ENCODE measurements at places on chromosomes 2 and 18. TPM values are rescaled to one million over a fixed set of nuclear protein-coding genes. Genes with fewer than 3 reads are reported as not detected.

DNA sequence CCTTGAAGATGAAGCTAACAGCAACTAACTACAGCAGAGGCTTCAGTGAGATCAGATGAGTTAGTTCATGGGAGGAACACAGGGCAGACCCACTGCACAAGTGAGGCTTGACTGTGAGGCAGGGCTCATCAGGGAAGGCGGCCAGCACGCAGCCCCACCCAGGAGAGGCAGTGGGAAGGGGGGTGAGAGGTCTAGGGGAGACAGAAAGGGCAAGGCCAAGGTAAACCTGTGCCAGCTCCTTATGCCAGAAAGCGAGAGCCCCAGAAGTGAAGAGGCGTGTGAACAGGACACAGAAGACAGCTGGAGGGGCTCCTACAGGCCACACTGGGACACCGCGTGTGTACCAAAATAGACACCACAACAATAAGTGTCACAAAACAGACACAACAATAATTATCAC is 48.6 kb downstream of the ANO7 start:
- H3K4me1 ChIP-seq = no peaks in the 10 kb centered on the region
- DNase-seq = no peak
- no peak overlapping the region for H3K4me3 ChIP-seq

DNA sequence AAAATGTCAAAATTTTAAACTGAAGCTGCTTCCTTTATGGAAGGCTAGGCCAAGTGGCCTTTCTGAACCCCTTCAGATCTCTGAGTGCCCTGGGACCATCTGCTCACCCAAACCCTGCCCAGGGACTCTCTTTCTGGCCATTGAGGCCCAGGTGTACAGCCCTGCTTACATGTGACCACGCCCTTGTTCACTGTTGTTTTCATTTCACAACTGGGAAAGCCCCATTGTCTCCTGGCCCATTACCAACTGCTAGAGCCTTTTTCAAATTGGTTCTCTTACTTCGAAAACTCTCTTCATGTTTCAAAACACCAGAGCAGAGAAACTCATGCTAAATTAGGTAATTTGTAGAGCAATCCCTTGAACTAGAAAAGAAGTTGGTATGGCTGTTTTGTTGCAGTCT is 219.5 kb upstream of the TANK start:
- no peak overlapping the region for H3K4me3 ChIP-seq
- peak; percentile 26 for DNase-seq
- peaks cover 25% of the 10 kb centered on the region for H3K4me1 ChIP-seq
- no peaks in the 10 kb centered on the region for H3K36me3 ChIP-seq
- peak overlapping the region; percentile 7 for H3K27ac ChIP-seq
- H3K27me3 ChIP-seq = no peaks in the 10 kb centered on the region

- no peak overlapping the region for H3K27ac ChIP-seq
- no peaks in the 10 kb centered on the region for H3K36me3 ChIP-seq
- H3K27me3 ChIP-seq = peaks cover 5% of the 10 kb centered on the region
- no peak overlapping the region for H3K4me3 ChIP-seq
- peaks cover 43% of the 10 kb centered on the region for H3K4me1 ChIP-seq
- no peak for DNase-seq
These were observed 219.5 kb downstream of the BCL2 start for GRCh38 chr18:63099848-63100629.

DNA sequence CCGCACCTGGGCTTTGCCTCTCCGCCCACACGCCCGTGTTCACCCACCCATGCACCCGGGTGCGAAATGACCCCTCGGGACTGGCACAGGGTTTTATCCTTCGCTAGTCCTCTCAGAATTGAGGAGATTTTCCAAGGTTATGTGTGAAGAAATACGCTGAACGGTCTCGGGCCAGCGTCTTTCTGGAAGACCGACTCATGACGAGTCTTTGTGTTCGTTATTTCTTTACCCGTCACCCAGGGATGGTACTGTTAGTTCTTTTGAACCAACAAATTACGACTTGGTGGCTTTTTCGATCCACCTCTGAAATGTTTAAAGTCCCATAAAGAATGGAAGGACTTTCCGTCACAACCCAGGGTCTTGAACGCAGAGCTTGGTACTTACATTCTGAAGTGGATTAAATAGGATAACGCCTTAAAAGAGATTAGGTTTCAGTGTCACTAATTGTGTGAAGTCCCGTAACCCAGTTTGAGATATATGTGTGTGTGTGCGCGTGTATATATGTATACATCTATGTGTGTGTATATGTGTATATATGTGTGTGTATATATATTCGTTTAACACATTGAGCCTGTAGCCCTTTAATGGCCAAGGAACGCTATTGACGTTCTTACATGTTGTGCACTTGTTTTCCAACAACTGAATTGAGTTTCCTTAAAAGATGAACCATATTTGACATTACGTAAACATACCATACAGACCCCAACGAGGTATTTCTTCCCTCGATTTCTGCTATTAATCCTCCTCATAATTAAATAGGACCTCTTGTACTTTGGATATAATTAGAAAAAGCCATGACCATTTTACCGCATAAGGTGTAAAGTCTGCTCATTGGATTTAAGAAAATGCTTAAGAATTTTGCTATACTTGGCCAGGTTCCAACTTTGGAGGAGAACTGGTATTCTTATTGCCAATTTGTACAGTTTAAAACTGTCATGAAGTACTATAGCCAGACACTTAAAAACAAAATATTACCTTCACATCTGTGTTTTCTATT is 889 bp downstream of the ZC3H15 start:
- peak overlapping the region; percentile 97 for H3K4me3 ChIP-seq
- H3K4me1 ChIP-seq = peaks cover 69% of the 10 kb centered on the region
- H3K27me3 ChIP-seq = no peaks in the 10 kb centered on the region
- peaks cover 17% of the 10 kb centered on the region for H3K36me3 ChIP-seq
- peak overlapping the region; percentile 96 for H3K27ac ChIP-seq
- no peak for DNase-seq

DNA sequence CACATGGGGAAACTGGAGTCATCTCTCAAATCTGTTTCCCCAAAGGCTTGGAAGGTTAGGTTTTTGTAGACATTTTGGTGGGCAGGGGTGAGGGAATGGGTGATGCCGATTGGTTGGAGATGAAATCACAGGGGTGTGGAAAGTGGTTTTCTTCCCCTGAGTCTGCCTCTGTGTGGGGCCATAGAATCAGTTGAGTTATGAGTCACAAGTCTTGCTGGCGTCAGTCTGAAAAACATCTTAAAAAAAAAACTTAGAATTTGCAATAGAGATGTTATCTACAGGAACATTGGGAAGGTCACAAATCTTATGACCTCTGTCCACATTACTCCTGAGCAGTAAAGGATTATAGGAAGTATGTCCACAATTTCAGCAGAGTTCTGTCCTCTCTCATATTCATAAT is 314.6 kb downstream of the CNTNAP5 start:
- H3K27me3 ChIP-seq = no peaks in the 10 kb centered on the region
- no peak overlapping the region for H3K4me3 ChIP-seq
- H3K36me3 ChIP-seq = no peaks in the 10 kb centered on the region

- H3K4me3 ChIP-seq = no peak overlapping the region
- H3K4me1 ChIP-seq = no peaks in the 10 kb centered on the region
- H3K27ac ChIP-seq = no peak overlapping the region
- DNase-seq = no peak
- H3K27me3 ChIP-seq = peaks cover 5% of the 10 kb centered on the region
These were observed 180.6 kb downstream of the RDH14 start for GRCh38 chr2:18379870-18380269.

GRCh38 chr18:74446631-74447403 is 10.3 kb downstream of the DIPK1C start:
- no peaks in the 10 kb centered on the region for H3K27me3 ChIP-seq
- H3K36me3 ChIP-seq = no peaks in the 10 kb centered on the region
- H3K4me3 ChIP-seq = no peak overlapping the region
- no peak for DNase-seq
- H3K27ac ChIP-seq = no peak overlapping the region

GRCh38 chr2:206518997-206519396 is 75.7 kb downstream of the ADAM23 start:
- no peak overlapping the region for H3K4me3 ChIP-seq
- peaks cover 11% of the 10 kb centered on the region for H3K27me3 ChIP-seq
- no peaks in the 10 kb centered on the region for H3K36me3 ChIP-seq
- H3K27ac ChIP-seq = no peak overlapping the region
- DNase-seq = no peak
- H3K4me1 ChIP-seq = peaks cover 7% of the 10 kb centered on the region

DNA sequence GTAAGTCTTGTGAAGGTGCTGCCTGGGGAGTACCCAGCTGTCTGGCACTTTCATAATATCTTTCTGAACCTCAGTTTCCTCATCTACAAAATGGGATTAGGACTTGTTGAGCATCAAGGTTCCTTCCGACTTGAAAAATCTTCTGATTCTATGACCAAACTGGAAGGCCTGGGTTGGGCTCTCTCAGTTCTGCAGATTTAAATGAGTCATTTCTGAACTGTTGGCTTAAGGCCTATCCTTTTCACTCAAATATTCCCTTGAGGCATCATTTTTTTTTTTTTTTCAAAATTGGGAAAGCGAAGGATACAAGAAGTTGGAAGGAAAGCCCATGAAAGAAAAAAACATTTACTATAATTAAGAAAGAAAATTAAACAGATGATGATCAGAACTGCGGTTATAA is 40.8 kb upstream of the CYP1B1 start:
- no peak for DNase-seq
- H3K4me1 ChIP-seq = no peaks in the 10 kb centered on the region
- H3K27me3 ChIP-seq = peaks cover 19% of the 10 kb centered on the region
- H3K27ac ChIP-seq = no peak overlapping the region
- no peak overlapping the region for H3K4me3 ChIP-seq

DNA sequence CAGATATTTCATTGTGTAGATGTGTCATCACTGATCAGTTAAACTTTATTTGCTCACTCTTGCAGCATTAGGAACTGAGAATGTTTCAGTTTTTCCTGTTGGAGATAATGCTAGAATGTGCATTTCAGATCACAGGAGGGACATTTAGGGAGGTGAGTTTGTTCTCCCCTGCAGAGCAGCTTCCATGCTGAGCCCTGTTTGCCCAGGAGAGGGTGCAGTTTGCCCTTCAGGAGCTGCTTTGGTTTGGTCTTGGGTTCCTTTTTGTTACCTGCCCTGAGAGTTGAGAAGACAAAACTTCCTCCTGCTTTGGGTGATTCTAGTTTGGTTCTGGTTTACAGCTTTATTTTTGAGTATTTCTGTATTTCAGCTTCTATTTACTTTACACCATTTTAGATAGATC is 49.9 kb downstream of the DGKD start:
- H3K36me3 ChIP-seq = no peaks in the 10 kb centered on the region
- peak overlapping the region; percentile 13 for H3K27ac ChIP-seq
- DNase-seq = peak; percentile 79

DNA sequence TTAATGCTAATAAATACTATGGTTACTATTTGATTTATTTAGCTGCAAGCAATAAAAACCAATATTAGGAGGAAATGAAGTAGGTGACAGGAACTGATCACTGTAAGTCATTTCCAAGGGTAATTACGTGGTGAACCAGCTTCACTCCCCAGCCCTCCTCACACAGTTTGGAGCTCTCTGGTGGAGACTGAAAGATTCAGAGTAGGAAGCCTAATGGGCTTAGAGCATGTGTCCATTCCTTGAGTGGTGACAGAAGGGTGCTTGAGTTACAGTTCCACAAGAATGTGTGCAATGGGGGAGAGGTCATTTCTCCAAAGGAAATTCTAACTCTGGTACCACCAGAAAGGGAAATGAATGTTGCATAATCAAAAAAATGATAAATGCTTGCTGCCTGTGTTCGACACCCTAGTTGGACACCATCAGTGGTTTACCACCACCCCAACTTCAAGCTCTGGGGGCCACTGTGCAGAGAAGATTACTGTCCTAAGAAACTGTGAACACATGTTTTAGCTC is 285.1 kb upstream of the MMADHC start:
- no peak overlapping the region for H3K4me3 ChIP-seq
- no peak overlapping the region for H3K27ac ChIP-seq
- DNase-seq = no peak

GRCh38 chr2:66457545-66457944 is 22.6 kb downstream of the MEIS1 start:
- no peak for DNase-seq
- no peaks in the 10 kb centered on the region for H3K4me1 ChIP-seq
- peaks cover 2% of the 10 kb centered on the region for H3K27me3 ChIP-seq
- no peaks in the 10 kb centered on the region for H3K36me3 ChIP-seq

- H3K4me1 ChIP-seq = peaks cover 2% of the 10 kb centered on the region
- H3K27ac ChIP-seq = no peak overlapping the region
- H3K36me3 ChIP-seq = no peaks in the 10 kb centered on the region
- peaks cover 22% of the 10 kb centered on the region for H3K27me3 ChIP-seq
- no peak overlapping the region for H3K4me3 ChIP-seq
These were observed 1.4 kb upstream of the TRIM54 start for GRCh38 chr2:27280826-27281225.

DNA sequence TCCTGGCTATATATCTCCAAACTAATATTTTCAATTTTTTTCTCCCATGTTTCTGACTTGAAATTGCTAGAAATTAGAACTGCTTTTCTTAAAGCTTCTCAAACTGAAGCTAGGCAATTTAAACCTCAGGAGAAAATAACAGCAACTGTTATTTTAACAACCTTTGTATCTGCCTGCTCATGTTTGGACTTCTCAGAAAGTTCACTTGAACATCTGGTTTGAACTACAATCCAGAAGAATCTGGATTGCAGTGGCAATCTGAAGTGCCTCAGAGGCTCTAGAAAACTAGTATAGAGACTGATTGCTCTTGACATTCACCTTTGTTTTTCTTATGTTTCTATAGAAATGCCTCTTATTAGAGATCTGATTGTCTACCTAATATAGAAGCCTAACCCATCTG is 64.1 kb downstream of the STAT4 start:
- H3K27me3 ChIP-seq = no peaks in the 10 kb centered on the region
- H3K4me1 ChIP-seq = peaks cover 17% of the 10 kb centered on the region
- peaks cover 43% of the 10 kb centered on the region for H3K36me3 ChIP-seq

GRCh38 chr2:65373365-65373918 is 59.0 kb downstream of the SPRED2 start:
- peaks cover 15% of the 10 kb centered on the region for H3K4me1 ChIP-seq
- no peaks in the 10 kb centered on the region for H3K36me3 ChIP-seq
- DNase-seq = no peak
- no peak overlapping the region for H3K4me3 ChIP-seq
- peaks cover 3% of the 10 kb centered on the region for H3K27me3 ChIP-seq

DNA sequence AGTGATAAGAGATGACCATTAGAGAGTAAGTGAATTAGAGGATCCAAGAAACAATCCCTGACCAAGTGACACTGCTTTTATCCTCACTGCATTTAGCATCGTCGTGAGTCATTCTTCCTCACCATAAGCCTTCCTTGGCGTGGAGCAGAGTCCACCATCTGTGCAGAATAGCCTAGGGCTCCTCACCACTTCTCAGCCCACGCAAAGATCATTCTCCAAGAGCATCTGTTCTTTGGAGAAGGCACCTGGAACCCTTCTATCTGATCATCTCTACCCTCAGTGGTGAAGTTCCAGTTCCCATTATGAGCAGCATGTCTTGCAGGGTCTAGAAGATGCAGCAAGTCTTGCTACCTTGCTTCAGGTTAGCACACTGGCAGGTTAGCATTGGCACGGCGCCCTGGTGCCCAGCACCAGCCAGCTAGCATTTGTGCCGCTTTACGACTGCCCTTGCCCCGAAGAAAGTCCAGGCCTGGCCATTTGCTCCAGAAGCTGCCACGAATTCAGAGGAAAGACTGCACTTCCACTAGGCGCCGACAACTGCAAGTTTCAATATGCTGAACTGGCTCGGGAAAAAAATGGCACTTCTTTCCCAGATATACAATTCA is 225.8 kb downstream of the TTC32 start:
- H3K4me3 ChIP-seq = no peak overlapping the region
- peaks cover 6% of the 10 kb centered on the region for H3K27me3 ChIP-seq
- no peaks in the 10 kb centered on the region for H3K36me3 ChIP-seq
- no peaks in the 10 kb centered on the region for H3K4me1 ChIP-seq
- H3K27ac ChIP-seq = no peak overlapping the region

Gene PPIG
- 55.3 TPM for total RNA-seq

Gene RNF144A
- 21.4 TPM for total RNA-seq

Gene CDKL4
- 0.14 TPM for total RNA-seq
